ENCODE measurements at places on chromosomes 7 and 10.
A peak's percentile ranks its signal among the peaks of the same experiment; 100 is the strongest.

DNA sequence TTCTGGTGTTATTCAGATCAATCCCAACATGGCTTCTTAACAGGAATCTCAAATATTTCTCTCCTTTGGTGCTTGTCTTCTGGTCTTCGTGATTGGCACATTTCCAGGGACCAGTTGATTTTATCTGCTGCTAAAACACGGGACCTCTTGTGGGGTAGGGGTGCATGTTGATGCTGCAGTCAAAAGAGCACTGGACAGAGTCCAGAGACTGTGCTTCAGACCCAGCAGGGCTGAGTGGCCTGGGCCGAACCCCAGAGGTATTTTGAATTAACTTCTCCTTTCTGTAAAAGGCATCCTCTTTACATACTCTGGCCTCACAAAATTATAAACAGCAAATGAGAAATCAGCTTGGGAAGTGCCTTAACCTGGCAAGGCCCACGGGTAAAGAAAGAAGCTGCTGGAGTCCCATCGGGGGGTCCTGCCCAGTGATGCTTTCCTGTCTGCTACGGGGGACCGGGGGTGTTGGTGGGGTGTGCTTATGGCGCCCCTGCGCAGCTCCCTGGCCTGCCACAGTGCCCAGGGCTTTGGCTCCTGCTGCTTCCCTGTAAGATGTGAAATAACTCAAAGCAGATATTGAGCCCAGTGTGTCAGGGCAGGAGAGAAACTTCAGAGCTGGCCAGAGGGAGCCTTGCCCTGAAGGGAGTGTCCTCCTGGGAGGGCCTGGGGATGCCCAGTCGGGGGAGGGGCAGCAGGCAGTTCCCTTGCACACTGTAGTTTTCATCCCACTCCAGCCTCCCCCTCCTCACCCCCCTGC is 230.5 kb downstream of the TCF7L2 start:
- no peak for DNase-seq

GRCh38 chr7:104779888-104780287 is 234.1 kb upstream of the KMT2E start:
- DNase-seq: no peak

GRCh38 chr7:6228361-6229229 is 43.8 kb downstream of the CYTH3 start:
- no peak for DNase-seq

- DNase-seq: peak; percentile 38
Measured at GRCh38 chr10:114544045-114544659, 113.9 kb downstream of the ABLIM1 start.

DNA sequence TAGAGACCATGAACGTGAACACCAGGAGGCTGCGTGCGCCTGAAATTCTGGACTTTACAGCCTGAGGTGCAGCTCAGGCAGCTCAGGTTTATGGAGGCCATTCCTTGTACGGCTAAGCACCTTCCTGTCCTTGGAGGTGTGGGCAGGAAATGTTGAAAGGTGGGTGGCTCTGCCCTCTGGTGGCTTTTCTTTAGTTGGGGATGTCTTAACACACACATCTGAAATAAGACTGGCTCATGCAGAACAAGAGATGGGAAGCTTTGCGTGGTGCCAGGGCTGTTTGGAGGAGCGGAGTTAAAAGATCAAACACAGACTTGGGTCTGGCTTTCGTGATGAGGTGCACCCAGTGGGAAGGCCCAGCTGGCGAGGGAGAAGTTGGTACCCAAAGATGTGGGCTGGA is 64.1 kb downstream of the DOCK1 start:
- DNase-seq: no peak

- no peak for DNase-seq
Measured at GRCh38 chr7:101945034-101945758, 127.8 kb downstream of the CUX1 start.

- DNase-seq: no peak
Measured at GRCh38 chr7:46554688-46555422, 633.8 kb upstream of the IGFBP3 start.

DNA sequence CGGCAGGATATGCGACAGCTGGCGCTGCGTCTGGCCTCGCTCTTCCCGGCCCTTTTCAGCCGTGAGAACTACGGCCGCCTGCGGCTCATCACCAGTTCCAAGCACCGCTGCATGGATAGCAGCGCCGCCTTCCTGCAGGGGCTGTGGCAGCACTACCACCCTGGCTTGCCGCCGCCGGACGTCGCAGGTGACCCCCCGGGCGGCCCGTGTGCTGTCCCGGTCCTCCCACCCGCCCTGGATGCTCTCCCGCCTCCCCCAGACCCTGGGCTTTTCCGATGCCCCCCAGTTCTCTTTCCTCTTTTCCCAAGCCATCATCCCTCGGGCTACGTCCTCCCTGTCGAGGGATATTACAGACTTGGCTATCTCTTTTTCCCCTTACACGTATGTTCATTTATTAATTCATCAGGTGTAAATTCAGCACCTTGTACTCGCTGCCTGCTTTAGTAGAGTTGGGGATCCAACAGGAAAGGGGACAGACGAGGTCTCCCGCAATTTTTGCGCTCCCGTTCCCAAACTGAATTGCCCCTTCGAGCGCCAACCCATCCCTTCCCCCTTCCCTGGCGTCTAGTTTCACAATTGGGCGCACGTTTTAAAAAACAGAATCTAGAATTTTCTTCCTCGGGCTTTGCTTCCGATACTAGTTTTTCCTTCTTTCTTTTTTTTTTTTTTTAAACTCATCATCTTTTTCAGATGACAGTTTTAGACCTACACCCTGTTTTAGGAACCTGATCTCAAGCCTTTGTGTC is 846 bp downstream of the MINPP1 start:
- peak; percentile 4 for DNase-seq

DNA sequence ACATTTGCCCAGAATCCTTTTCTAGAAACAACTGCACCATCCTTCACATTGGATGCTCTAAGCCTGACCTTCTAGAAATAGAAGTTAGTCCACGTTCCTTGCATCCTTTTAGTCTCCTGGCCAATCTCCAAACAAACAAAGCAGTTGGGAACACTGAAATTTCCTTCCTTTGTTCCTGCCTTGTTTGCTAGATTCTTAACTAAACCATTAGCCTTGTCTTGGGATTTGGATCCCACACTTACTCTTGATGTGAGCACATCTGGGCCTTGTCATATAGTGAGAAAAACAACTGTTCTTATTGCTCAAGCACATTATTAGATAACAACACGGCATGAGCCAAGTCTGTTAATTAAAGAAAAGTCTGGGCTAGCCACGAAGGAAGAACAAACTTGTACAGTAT is 319.3 kb upstream of the GHITM start:
- no peak for DNase-seq

DNA sequence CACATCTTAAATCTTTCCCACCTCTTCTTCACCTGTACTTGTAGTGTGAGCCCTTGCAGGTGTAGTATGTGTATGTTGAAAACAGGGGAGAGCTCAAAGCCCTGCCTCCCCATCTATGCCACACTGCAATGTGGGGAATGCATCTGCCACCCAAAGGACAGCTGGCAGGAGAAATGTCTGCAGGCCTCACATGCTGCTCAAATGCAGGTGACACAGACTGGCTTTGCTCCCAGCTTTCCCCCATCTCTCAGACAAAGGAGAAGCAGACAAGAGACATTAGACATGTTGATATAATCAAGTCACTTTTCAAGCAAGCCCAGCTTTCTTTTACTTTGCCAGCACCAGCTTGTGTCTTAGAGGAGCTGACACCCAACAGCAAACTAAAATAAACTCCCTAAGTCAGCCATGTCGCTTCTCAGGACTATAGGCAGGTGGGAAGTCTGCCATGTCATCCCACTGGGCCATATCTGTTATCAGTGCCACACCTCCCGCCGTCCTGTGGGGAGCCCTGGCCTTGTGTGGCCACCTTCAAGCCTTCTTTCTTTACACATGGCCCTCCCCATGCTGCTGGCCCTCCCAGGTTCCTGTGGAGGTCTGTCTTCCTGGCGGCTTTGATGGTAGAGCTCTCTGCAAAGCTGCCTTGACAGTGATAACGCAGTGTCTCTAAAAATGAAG is 102.1 kb downstream of the CXCL12 start:
- DNase-seq: no peak

DNA sequence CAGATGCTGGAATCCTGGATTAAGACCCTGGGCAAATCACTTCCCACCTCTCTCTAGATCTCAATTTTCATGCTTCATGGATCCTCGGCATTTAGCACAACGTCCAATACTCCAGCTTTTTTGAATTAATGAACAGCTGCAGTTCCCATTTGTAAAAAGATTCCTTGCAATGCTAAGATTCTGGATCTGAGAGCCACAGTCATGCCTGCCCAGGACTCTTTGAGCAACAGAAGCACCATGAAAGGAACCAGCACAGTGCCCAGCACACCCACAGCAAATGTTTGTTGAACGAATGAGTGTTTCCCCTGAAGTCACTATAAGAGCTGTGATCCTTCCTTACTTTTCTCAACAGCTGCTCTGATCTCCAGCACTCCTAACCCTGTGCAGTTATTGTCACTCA is 20.8 kb upstream of the DDIT4 start:
- no peak for DNase-seq

GRCh38 chr10:48285710-48286109 is 11.2 kb upstream of the FRMPD2 start:
- no peak for DNase-seq

GRCh38 chr7:167090-167855 is 25.1 kb upstream of the FAM20C start:
- no peak for DNase-seq

DNA sequence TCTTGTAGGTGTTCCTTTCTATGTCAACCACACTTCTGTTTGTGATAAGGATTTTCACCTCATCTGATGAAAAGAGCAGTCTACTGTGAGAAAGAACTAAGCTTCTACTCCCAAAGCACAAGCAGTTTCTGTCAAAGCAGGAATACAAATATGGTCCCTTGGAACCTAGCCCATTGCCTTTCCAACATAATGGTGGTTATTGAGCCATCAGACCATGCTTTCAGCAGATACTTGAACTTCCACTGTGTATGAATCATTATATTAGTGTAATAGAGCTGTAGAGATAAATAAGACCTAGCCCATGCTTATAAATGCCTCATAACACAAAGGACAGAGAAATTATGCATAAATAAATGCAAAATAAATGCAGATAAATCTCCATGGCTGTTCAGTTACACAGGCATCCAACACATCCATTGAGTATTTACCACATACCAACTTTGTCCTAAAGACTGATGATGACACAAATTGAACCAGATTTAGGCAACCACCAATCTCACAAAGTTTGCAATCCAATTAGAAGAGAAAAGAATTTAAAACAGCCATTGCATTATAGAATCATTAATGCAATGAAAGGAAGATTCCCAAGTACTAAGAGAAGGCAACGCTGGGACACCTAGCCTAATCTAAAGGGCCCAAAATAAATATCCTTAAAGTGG is 729.4 kb upstream of the C7orf33 start:
- DNase-seq: no peak

DNA sequence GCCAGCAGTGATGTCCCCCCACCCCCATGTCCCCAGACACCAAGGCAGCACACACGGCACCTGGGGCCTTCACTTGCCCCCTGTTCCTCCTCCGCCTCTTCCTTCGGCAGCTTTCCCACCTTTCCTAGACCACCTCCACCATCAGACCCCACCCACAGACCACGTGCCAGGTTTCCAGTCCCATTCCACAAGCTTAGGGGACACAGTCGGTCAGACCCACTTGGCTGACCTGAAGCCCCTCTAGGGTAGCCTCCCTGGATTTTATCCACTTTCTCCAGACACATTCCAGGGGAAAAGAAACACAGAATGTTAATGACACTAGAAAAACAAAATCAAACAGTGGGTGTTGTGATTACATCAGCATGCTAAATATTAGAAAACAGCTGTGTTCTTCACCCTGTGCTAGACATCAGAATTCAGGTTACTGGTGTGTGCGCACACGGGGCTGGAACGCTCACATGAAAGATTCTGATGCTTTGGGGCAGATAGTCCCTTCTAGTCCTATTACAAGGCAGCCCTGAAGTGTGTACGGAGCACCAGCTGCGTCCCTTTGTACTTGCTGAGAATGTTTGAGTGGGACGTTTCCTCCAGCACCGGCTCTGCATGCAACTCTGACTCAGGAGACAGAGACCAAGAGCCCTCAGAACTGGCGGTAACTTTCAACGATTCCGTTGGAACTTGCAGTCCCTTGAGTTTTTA is 75.5 kb upstream of the PPP2R2D start:
- no peak for DNase-seq

- no peak for DNase-seq
Measured at GRCh38 chr7:43506460-43506859, 76.4 kb upstream of the STK17A start.

DNA sequence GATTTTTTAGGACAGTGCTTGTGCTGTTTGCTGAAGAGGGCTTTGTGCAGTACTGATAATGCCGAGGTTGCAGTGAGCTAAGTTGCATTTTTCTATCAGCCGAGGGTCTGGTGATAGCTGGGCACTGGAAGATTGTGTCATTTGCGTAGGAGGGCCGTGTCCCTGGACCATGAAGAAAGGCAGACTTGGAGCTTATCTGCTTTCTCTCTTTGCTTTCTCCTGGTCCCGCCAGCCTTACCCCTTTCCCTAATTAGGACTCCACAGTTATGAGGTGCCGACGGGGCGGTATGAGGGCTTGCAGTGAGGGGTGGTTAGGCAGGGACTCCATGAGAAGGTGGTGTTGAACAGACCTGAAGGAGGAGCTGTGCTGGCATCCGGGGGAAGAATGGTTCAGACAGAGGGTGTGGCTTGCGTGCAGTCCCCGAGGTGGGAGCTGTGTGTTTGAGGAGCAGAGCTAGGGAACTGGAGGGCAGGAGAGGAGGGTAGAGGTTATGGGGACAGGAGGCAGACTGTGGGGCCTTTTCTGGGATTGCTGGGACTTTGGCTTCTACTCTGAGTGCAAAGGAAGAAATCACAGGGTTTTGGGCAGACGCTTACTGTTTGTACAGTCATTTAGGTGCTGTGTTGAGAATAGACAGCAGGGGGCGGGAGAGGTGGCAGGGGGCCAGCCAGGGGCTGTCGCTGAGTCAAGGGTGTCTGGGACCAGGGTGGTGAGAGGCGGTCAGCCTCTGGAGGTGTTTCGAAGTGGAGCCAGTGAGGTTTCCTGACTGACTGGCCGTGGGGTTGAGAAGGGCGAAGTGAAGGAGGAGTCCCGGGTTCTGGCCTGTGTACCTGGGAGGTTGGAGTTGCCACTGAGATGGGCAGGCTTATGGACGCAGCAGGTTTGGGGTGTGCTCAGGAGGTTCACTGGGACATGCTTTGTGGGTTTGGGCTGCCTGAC is 43.4 kb downstream of the PRF1 start:
- DNase-seq: peak; percentile 56

- DNase-seq: peak; percentile 26
Measured at GRCh38 chr10:99560277-99561126, 27.8 kb downstream of the NKX2-3 start.

GRCh38 chr7:36304099-36304425 is 85.6 kb upstream of the ANLN start:
- no peak for DNase-seq

GRCh38 chr10:4892681-4893080 is 66.7 kb downstream of the AKR1E2 start:
- DNase-seq: no peak

DNA sequence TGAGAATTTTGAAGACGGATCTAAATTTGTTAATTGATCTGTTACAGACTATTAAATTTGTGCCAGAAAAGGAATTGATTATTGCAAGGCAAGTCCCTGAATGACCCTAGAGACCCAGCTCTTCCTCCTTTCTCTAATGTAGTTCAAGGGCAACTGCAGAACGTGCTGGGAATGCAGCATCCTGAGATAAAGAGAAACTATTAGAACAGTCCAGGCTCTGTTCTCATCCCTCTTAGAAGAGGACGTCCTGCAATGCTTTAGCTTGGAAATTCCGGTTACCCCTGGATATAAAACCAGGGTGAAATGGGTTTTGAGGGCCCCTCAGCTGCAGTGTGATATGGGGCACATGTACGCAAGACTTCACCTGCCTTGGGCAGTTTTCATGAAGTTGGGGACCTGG is 67.3 kb downstream of the PTN start:
- no peak for DNase-seq
